ENCODE measurements at places on chromosomes 6 and 20. TPM values are rescaled to one million over a fixed set of nuclear protein-coding genes. Genes with fewer than 3 reads are reported as not detected.

DNA sequence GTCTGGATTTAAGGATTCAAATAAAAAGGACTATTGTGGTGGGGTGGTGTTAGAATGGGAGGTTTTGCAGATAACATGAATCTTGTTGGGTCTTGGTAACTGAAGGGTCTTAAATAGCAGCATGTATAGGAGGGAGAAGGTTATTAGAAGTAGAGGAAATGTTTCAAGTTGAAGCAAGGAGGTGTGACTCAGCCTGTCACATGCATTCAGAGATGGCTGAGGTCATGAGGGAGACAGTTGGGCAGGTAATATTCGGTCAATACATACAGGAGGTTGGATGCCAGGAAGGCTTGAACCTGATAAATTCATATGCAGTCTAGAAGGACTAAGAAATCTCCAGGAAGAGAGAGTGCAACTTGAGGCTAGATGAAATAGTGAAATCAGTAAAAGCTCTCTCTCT is 6.1 kb downstream of the KLHL31 start:
- no peak for DNase-seq

- no peak for DNase-seq
These were observed 4.6 kb downstream of the UNC93A start for GRCh38 chr6:167295495-167296292.

GRCh38 chr6:43627008-43627825 is 1.8 kb downstream of the GTPBP2 start:
- no peak for DNase-seq

The DEFB115 gene
- not detected for total RNA-seq

The PI3 gene
- 1,207 TPM for total RNA-seq

The LY6G6F gene
- not detected for total RNA-seq

All from esophagus squamous epithelium (tissue), 5 donors.